Right ventricle myocardium superior (tissue), 1 donor: ENCODE measurements at places on chromosomes 7 and 10.

- no peak for DNase-seq
Observed at GRCh38 chr7:20219062-20219445, 1.9 kb upstream of the MACC1 start.

DNA sequence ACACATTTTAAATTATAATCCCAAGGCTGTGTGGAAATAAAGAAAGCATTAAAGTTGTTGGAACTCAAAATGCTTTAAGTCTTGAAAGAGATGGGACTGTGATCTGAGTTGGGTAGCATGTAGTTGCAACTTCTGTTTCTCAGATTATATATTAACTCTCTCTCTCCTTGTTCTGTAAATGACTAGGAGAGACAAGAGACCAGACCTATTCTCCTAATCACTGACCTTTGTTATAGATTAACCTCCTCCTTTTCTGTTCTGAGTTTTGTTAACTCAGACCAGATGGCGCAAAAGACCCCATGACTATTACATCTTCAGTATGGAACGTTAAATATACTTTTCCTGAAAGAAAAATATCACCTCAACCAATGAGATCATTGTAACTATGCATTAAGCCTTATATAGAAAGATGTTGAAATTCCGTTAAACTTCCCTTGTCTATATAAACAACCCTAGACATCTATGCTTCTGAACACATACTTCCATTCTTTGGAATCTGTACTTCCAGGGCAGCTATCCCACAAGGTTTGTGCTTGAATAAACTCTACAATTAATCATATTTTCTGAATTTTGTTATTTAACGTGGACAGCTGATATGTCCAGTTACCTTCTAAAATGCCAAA lies 143.5 kb upstream of the TRIM24 start:
- DNase-seq = no peak

DNA sequence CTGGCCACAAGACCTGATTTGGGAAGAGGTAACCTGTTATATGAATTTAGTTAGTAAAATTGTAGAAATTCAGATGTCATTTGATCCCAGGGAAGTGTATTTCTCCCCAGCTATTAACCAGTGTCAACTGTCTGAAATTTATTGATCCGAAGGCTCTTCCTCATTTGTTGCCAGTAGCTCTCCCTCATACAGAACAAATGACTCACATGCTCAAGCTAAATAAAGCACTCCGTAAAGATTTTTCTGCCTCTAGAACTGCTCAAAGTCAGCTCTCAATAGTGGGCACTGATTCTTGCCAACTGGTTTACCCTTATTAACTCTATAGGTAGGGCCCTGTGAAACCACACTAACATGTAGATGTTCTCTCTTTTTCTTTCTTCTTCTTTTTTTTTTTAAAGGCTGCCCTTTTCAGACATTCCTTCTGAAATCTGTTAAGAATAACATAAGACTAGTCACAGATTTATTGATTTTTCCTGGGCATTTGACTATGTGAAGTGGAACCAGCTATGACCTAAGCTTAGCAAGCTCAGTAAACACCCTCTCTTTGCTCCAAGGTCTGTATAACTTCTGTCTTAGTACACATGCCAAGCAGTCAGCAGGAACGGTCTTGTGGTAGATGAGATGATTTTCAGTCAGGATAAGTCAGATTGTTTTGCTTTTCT lies 21.8 kb downstream of the RPA3 start:
- DNase-seq = no peak

GRCh38 chr10:102743078-102743587 lies 615 bp upstream of the WBP1L start:
- DNase-seq = no peak
